ENCODE measurements at places on chromosomes 6 and 20. TPM values are rescaled to one million over a fixed set of nuclear protein-coding genes. Genes with fewer than 3 reads are reported as not detected.

SLC22A16 gene
- 0.40 TPM for polyA plus RNA-seq

DNA sequence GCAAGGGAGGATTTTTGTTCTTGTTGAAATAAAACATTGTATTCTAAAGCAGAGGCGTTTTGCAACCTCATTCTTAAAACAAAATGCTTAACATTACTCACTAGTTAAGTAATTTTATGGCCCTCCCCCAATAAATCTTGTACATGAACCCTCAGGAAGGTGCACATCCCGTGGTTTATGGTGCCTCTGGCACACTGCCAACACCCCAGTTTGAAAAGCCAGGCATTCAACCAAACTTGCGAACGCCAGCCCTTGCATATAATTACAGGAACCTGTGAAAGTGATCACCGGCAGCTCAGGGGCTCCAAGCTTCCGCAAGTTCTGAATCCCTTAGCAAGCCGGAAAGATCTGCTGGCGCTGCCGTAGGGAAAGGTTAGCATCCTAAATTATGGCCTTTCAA, 1109.0 kb upstream of the FLRT3 start:
- DNase-seq: peak; percentile 68

DNA sequence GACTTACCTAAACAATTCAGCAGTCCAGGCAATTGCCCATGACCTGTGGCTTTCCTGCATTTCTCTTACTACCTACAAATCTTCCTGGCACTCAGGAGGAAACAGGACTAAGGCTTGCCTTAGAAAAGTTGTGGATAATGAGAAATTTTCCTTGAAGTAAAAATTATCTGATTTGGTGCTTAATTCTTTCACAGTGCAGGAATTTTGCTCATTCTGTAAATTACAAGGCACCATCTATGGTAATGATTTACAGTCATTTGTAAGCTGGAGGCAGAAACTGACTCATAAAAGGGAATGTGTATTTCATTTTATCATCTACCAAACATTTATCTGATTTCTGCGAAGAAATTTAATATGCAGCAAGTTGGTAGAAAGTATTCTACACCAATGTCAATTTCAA, 211.5 kb upstream of the FKBP1C start:
- no peak for DNase-seq

- no peak for DNase-seq
Observed at GRCh38 chr6:89941031-89941762, 46.9 kb downstream of the GJA10 start.

GRCh38 chr6:11288065-11288464, 55.6 kb upstream of the NEDD9 start:
- no peak for DNase-seq

- DNase-seq: no peak
Observed at GRCh38 chr6:13703496-13703895, 8.1 kb downstream of the RANBP9 start.

DNA sequence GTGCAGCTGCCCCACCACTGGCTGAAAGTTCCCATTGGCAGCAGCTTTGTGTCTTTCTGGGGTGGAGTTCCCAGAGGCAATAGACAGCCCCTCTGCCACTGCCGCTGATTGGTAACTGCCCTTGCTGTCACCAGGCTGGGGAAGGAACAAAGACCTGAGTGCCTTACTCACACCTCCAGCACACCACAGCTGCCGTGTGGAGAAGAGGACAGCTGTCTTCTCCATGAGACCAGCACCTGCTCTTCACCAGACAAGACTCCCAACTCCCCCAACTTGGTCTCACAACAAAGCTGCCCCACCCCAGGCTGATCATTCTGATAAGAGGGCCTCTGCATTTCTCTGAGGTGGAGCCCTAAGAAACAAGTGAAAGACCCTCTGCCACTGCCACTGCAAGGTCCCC, 39.7 kb upstream of the PTCHD4 start:
- DNase-seq: no peak

DNA sequence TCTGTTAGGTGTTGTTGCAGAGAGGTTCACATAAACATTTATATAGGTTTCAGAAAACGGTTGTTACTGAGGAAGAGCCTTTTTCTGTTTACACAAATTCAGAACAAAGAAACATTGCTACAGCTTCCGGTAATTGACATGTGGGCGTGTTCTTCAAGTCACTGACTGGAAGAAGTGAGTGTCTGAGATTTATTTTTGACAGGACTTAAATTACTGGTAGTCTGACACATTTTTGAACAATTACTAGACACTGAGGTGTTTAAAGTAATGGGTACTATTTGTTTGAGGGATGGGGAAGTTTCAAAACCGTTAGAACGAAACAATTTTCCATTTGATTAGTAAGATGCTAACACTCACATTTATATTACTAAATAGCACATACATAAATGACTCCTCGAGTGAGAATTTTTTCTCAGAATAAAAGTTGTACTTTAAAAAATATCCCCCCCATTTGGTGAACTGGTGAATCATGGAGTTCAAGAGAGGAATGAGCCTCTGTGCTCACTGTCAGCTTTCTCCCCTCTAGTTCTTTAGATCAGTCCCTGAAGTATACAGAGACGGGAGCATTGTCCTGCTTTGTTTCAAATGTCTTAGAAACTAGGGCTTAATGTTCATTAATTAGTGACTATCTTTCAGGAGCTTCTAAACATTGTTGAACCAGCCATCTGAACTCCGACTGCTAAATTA, 98.7 kb downstream of the TSHZ2 start:
- no peak for DNase-seq

DNA sequence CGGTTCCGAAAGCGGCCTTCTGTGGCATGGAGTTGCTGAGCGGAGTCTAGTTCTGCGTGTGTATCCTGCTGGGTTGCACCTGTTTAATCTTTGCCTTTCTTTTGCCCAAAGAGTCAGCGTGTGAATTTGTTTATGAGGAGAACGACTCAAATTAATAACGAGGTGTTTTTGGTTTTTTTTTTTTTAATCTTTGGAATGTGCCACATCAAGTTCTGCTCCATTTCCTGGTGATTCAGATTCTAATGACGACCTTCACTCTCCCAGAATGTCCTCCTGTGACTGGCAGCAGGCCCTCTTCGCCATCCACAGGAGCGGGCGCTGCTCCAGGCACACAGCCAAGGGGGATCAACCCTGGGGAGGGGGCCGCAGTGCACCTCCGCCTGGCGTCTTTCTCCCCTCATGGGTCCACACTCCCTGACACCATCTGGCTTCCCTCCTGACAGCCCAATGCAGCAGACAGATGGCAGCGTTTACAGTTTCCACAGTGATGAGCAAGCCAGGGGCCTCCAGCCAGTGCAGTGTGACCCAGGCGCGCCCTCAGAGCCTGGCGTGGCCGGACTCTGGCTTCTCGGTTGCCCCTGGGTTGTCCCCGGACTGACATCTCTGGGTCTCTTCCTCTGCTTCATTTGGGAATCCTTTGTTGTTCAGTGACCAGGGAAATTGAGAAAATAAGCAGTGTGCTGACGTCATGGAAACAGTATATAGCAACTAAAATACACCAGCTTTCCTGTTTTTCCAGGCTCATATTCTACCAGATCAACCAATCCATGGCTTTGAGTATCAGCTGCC, 27.5 kb upstream of the AFDN start:
- DNase-seq: no peak

DNA sequence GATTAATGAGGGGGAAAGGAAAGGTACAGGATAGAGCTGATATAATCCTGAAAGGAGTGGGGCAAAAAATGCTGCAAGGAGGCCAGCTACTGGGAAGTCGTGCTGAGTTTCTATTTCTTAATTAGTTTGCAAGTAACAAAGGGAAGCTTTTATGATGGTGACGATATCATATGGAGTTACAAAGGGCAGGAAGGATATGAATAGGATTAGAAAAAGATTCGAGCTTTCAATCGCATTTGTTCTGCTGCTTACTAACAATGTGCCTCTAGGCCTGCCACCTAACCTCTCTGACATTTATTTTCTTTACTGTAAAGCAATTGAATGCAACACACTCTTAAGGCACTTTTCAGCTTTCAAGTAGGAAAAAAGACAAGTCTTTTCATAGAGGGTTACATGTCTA, 219.2 kb downstream of the CLVS2 start:
- DNase-seq: no peak

GRCh38 chr6:149185799-149186357, 131.6 kb upstream of the TAB2 start:
- no peak for DNase-seq

DNA sequence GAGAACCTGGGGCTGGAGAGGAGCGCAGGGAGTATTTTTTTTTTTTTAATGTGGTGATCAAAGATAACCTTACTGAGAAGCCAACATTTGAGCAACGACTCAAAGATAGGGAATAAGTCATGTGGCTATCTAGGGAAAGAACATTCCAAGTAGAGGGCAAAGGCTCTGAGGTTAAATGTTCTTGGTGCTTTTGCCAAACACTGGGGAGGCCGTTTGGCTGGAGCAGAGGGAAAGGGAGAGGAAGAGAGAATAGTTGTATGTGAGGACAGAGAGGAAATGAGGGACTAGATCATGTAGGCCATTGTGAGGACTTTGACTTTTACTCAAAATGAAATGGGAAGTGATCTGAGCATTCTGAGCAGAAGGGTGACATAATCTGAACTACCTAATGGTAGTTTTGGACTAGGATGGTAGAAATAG, 27.8 kb downstream of the ACSS2 start:
- no peak for DNase-seq

MYBL2 gene
- 34.0 TPM for polyA plus RNA-seq

HLA-A gene
- polyA plus RNA-seq: 105 TPM

GRCh38 chr6:151447237-151447636, 4.7 kb downstream of the RMND1 start:
- no peak for DNase-seq

CDH26 gene
- polyA plus RNA-seq: 1.6 TPM

DNA sequence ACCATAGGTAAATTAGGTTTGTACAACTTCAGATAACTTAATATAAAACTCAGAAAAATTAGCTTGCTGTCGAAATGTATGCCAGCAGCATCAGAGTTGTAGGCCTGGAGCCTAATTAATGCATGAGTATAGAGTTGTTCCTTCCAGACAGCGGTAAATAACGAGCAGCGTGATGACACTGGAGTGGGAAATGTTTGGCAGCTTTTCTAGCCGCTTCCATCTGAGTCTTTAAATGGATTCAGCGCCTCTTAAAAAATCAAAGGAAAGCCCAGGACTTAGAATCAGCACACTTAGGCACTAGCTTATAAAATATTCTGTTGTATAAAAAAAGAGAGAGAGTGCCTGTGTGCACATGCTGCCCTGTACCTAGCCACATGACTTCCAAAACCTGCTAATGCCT, 43.7 kb upstream of the SYNJ2 start:
- no peak for DNase-seq

GRCh38 chr6:36559011-36559793, 11.9 kb upstream of the STK38 start:
- DNase-seq: no peak

DNA sequence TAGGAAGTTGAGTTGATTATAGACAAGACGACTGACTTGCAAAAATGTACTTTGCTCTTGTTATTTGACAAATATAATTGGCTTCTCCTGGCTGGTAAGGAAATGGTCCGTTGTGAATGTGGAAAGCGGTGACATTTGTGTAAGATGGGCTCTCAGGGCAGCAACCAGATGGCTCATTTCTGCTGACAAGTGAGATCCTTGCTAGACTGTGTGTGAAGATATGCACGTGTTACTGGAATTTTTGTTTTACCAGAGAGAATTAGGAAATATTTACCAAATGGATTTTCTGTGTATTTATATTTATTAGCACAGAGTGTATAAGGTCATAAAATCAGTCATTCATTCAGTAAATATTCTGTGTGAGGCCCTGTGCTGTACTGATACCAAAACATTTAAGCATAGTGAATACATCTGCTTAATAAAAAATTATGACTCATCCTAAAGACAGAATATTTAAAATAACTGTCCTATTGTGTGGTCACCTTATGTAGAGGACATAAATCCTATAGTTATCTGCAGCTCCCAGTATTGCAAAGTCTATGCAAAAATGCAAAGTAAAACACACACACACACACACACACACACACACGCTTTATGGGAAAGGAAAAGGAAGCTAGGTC, 109.9 kb upstream of the ASF1A start:
- no peak for DNase-seq

GRCh38 chr6:131036601-131037000, 26.4 kb downstream of the EPB41L2 start:
- no peak for DNase-seq

DNA sequence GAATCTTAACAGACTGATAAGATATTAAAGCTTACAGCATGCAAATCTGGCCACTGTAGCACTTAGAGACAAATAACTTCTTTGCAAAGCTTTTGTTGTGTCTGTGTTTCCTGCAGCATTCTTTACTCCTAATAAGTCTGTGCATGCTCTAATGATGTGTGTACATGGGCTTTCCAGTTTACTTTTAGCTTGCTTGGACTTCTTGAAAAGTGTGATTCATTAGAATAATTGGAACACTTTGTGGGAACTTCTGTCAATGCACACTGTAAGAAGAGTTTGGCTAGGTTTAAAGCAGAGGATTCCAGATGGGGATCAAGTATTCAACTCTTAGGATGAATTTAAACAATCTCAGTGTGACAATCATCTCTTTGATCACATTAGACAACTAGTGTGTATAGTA, 22.1 kb upstream of the TINAG start:
- DNase-seq: no peak

DNA sequence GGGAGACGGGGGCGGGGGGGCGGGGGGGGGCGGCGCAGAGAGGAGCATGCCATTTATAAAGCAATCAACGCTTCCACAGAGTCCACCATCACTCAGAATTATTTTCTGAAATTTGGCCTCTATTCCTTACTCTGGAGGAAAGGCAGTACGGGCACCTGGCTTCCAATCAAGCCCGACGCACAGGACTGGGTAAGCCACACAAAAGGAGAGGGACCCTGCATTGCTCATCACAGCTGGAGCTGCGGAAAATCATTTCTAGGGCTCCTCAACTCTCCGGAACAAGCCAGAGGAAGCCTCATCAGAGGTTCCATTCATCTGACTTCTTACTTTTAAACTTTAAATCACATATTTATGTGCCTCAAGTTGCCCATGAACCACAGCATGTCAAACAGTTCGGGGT, 55.9 kb downstream of the TTI1 start:
- no peak for DNase-seq

GRCh38 chr20:38194971-38195504, 30.0 kb upstream of the TGM2 start:
- no peak for DNase-seq

GRCh38 chr20:47710665-47711045, 74.6 kb downstream of the SULF2 start:
- DNase-seq: no peak

SLC24A3 gene
- 4.0 TPM for polyA plus RNA-seq

DNA sequence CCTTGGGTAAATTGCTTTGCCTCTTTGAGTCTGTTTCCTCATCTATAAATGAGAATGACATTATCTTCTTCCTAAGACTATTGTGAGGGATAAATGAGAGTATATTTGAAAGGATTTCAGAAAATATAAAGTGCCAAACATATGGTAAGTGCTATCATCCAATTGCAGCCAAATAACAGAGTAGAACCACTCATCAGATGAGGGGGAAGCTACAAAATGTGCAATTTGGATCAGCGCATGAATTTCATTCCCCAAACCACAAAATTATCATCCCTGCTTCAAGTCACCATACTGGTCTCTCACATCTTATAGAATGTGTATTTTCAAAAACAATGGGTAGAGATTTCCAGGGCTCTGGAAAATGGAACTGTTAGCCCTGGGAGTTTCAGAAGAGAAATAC, 158.5 kb downstream of the ARHGAP18 start:
- no peak for DNase-seq

ARMC2 gene
- 15.7 TPM for polyA plus RNA-seq

- DNase-seq: no peak
Observed at GRCh38 chr6:83885984-83886383, 26.5 kb downstream of the CYB5R4 start.

ABCF1 gene
- 76.0 TPM for polyA plus RNA-seq

MRPS18B gene
- polyA plus RNA-seq: 55.8 TPM

NHLRC1 gene
- polyA plus RNA-seq: 1.9 TPM

GRCh38 chr6:151130329-151130728, 109.4 kb upstream of the AKAP12 start:
- no peak for DNase-seq

PAQR8 gene
- 26.3 TPM for polyA plus RNA-seq

Measured in left kidney (tissue), 8 donors.